ENCODE measurements at places on chromosomes 4 and X. TPM values are rescaled to one million over a fixed set of nuclear protein-coding genes. Genes with fewer than 3 reads are reported as not detected.

Gene C4orf51
- total RNA-seq, result not detected

Gene IL9R
- total RNA-seq, result 1.9 TPM

Gene BEX5
- total RNA-seq, result 2.1 TPM

Gene CCNA2
- total RNA-seq, result 2.4 TPM

- DNase-seq, result no peak
Measured at GRCh38 chrX:19883878-19884277, 3.5 kb downstream of the SH3KBP1 start.

DNA sequence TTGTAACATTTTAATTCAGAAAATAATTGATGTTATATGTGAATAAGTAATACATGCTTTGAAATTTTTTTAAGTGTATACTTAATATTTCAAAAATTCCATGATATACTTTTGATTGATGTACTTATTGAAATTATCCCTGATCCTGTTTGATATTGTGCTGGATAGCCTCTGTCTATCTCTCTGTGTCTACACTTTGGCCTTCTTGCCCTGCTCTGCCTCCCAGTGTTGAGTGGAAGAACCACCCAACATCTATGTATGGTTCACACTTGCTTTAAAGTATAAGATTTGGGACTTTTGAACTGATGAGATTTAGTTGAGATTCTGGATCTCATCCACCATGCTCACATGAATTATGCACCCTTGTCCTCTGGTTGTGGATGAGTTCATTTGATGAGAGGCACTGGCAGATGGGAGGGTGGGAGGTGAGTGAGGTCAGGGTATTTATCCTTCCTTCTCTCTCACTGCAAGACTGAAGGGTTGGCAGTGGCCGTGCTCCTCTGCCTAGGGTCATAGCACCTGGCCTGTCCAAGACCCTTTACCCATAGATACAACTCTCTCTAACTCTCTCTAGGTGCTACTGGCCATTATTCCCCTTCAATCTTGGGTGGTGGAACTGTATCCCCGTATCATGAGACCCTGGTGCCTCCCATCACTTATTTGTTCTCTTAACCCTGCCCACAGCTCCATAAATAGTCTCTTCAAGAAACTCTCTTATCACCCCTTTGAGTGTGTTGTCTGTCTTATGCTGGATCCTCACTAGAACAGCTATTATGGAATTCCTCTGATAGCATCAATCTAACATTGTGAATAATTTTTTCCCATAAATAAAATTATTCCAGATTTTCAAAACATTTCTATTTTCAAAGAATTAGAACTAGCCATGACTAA lies 75.2 kb downstream of the CORIN start:
- no peak for DNase-seq

DNA sequence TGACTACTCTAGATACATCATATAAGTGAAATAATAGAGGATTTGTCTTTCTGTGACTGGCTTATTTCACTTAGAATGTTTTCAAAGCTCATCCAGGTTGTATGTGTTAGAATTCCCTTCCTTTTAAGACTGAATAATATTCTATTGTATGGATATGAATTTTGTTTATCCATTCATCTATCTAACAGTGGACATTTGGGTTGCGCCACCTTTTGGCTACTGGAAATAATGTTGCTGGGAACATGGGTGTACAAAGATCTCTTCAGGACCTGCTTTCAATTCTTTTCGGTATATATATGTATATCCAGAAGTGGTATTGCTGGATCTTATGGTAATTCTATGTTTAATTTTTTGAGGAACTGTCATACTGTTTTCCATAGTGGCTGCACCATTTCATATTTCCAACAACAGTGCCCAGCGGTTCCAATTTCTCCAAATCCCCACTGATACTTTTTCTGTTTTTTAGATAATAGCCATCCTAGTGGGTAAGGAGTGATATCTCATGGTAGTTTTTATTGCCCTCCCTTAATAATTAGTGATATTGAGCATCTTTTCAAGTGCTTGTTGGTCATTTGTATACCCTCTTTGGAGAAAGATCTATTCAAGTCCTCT lies 3.4 kb upstream of the SCD5 start:
- no peak for DNase-seq

GRCh38 chrX:23612846-23613245 lies 54.4 kb upstream of the PRDX4 start:
- DNase-seq, result no peak

DNA sequence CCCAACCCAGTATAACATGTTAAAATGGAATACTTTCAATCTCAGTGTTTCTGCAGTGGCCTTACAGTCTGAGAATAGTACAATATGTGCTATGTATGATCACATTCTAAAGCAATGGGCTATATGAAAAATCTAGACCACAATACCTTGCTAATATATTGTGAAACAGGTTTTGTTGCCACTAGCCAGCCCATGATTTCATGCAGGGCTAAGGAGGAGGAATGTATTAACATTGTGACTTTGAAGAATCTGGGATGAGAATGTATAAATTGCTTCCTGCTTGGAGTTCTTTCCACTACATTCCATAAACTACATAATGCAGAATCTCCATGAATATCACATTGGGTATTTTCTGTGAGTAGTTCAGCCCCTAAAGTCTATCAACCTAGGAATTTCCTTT lies 935.4 kb upstream of the GRIA3 start:
- DNase-seq, result no peak

- no peak for DNase-seq
Measured at GRCh38 chrX:41303013-41303412, 30.9 kb upstream of the DDX3X start.

DNA sequence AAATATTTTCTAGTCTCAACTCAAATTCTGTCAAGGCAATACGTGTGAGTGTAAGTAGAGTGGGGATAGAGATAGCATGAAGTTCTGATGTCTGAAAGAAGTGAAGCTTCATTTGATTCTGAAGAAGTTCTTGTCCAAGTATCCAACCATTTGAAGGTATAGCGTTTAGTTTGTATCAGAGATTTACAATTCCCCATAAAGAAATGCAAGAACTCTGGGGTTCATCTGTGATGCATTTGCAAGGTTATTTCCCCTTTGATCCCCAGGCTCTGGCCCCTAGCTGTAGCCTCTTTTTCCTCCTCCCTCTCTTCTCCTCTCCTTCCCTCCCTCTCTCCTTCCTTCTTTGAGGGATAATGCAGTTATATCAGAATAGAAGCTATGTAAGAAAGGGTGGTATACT lies 7.8 kb downstream of the FGA start:
- DNase-seq, result no peak

GRCh38 chr4:15729910-15730533 lies 27.2 kb downstream of the BST1 start:
- no peak for DNase-seq

GRCh38 chr4:140116442-140117104 lies 37.4 kb downstream of the MAML3 start:
- DNase-seq, result no peak

- DNase-seq, result no peak
Measured at GRCh38 chr4:16457944-16458343, 231.7 kb upstream of the TAPT1 start.

- DNase-seq, result peak; percentile 27
Measured at GRCh38 chrX:40734971-40735324, 394 bp downstream of the MED14 start.

- DNase-seq, result no peak
Measured at GRCh38 chr4:183550345-183551093, 45.7 kb downstream of the ING2 start.

DNA sequence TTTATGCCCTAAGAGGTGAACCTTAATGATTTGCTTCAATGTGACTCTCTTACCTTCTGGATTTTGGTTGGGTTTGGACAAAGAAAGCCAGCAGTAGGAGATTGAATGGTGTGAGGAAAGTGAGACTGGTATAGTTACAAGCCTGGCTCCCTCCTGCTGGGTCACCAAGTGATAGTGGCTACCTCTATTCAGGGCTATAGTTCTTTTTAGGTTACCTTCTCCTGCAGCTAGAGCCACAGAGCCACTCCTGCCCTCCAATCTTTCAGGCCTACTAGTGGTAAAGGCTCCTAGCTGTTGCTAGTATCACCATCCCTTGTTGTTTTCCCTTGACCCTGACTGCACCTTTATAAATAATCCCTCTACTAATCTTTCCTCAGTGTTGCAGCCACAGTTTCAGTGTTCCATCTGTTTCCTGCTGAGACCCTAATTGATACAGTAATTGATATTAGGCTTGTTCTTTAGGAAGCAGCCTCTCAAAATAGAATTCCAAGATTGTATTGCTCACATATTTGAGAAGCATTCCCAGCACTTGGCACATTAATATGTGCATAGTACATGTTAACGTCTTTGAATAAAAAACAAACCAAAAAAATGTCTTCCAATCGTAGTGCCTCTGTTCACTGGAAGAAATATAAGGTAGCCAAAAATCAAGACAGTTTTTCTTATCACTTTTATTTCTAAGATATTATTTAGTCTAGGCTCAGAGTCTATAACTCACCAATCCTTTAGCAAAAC lies 82.3 kb downstream of the SRPX start:
- DNase-seq, result no peak

DNA sequence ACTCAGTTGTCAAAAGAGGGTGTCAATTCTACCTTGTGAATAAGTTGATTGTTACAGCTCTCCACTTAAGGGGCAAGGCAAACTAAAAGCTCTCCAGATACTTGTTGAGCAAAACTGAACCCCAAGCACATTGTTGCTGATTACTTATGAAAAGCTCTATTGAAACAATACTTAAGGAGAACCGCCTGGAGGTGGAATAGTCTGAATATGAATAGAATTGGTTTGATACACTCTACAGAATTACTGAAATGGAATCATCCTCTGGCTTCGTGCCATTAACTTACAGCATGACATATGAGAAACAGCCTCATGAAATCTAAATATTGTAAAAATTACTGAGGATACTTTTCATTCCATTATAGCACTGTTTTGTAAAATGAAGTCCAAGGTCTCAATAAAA lies 127.0 kb upstream of the SH3RF1 start:
- DNase-seq, result no peak

GRCh38 chr4:122992057-122992456 lies 69.7 kb upstream of the NUDT6 start:
- no peak for DNase-seq

GRCh38 chrX:14591976-14592375 lies 62.6 kb downstream of the GLRA2 start:
- DNase-seq, result no peak

Measured in upper lobe of left lung (tissue), 6 donors.